NCI-H2107 (cell line): ENCODE measurements at places on chromosomes 4 and X.

DNA sequence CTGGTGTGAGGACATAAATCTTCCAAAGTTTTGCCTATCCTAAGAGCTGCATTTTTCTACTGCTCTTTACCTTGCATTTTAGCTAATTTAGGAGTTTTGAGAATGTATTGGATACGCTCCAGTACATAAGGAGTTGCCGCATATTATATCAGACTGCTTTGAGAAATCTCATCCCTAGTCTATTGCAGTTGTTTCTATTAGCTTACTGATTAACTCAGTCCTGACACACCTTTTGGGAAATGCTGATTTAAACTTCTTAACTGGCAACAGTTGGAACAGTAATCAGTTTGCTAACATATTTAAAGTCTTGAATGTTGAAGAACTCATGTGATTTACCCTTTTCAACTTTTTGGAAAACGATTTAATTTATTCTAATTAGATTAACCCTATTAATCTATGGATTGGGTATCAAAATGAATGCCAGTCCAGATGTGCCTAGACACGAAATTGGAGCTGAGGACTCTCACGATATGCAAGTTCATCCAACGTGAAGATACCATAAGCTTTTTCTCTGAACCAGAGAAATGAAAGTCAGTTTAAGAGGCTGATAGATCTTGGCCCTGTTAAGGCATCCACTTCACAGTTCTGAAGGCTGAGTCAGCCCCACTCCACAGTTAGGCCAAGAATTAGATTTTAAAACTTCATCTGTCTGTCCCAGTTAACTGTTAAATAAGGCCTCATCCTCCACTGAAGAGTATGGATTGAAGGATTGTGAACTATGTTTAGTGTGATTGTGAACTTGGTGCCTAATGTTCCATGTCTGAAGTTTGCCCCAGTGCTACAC is 90.0 kb downstream of the MAOA start:
- DNase-seq, result no peak

DNA sequence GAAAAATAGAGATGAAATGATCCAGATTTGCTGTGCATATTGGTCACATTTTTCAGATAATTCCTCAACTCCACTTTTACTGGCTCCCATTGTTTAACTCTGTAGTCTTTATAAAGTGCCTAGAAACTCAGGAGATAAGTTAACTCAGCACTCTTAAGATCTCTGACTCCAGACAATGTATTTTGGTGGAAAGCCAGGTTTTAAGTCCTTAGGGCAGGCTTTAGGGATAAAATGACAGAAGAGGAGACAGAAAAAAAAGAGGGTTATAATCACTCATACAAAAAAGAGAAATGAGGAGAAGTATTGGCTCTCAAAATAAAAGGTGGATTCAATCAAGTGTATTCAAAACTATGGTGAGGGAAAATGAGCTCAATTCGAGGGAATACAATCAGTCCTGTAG is 674.8 kb upstream of the INTU start:
- DNase-seq, result no peak

DNA sequence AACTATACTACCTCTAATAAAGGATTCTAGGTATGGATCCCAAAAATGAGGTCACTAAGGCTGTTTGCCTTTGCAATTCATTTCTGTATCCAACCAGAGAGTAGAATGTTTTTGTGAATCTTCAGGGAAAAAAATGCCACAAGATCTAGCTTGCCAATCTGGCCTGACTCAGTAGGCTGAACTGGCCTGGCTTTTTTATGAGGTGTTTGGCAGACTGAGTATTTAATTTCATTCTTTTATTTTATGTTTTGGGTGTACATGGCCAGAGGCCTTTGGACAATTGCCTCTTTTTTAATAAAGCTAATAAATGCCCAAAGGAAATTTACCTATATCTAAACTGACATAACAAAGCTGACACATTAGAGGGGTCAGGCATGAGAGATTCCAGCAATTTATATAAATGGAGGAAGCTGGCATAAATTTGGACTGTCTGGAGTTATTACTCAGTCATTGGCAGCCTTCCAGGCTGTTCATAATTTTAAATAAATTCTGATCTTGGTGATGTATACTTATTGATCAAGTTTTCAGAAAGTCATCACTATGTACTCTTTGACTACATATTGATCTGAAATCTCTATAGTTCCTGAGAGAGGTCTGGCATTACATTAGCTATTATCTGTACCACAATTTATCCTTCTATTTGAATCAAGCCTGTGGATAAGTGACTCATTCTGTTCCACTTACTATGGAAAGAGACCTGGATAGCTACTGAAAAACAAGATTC is 376.4 kb upstream of the NOCT start:
- no peak for DNase-seq

DNA sequence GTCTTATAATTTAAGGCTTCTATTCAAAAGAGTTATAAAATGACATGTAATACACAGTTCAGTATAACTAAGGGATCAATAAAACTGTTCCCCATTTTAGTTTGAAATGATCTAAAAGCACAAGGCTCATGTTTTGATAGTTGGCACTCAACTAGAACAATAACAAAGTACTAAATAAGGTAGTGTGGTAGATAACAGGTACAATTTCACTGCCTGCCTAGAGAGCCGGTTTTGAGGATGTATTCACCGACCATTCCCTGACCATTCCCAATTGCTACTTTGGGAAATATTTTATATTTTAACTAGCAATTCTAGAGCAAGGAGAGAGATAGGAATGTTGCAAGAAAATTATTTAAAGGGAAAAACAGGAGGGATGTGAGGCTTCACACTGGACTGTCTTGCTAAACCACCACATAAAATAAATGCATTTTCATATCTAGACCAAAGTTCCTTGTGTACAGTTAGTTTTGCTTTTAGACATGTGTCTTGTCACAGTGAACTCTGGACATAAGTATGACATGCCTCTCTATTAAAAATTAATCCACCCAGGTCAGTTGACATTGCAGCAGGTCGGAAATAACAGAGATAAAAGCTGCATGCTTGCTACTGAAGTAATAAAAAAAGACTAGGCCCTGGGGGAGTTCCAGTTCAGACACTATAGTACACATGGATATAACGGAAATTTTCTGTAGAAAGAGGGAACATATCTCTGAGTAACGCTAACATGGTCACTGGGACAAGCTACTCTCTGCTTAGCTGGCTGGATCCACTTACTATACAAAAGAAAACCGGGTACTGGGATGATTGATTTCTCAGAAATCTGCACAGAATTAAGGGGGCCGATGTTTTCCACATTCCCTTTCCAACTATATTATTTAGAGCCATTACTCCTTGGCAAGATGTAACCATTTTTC is 56.3 kb upstream of the NAP1L5 start:
- no peak for DNase-seq

GRCh38 chr4:86950831-86951525 is 16.2 kb downstream of the AFF1 start:
- DNase-seq, result no peak

DNA sequence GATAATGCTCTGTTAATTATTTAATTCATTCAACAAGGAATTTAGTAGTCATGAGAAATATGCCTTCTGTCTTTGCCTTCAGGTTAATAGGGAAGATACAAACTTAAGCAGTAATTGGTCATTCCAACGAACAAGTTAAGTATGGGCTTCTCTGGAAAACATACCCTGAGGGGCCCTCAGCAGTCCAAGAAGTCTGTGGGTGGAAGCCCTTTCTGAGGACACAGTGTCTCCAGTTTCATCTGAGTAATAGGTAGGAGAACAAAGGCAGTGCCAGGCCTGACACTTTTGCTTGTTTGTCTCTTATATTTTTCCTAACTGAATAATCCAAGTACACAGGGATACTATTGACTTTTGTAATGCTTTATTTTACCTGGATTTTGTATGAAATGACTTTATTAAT is 262.5 kb downstream of the FBXW7 start:
- no peak for DNase-seq

DNA sequence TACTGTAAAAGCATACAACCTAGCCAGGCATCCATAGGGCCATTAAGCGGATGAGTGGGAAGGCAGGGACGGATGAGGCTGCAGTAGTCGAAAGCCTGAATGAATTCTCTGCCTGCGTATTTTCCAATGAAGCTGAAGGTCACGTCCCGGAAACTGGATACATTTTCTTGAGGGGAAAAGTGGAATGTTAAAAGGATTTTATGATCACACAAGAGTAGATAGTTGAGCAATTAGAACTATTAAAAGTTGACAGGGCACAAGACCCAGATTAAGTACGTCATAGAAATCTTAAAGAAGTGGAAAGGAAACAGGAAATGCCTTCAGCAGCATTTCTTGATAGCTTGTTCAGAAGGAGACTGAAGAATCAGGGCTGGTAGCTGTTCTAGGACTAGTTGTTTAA is 98.3 kb upstream of the CXXC4 start:
- no peak for DNase-seq

DNA sequence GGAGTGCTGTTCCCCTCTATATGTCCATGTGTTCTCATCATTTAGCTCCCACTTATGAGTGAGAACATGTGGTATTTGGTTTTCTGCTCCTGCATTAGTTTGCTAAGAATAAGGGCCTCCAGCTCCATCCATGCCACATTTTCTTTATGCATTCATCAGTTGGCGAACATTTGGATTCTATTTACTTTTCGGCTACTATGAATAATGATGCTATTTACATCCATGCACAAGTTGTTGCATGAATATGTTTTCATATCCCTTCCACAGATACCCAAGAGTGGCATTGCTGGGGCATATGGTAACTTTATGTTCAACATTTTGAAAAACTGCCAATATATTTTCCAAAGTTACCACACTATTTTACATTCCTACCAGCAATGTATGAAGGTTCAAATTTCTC is 13.8 kb upstream of the DDX53 start:
- no peak for DNase-seq

DNA sequence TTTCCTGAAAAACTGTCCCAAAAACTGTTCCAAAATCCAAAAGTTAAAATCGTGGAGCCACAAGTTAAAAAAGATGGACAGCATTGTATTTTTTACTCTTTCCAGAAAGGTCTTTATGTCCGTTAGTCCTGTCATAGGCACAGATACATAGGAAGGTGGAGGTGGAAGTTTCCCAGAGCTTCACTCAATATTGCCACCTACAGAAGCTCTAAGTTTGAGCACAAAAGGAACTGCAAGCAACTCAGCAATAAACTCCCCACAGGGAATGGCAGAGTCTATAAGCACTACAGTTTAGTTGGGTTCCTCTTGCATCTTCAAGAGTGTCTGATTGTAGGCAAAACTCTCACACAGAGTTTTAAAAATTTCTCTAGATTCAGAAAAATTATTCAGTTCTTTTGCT is 22.0 kb upstream of the UGT2B4 start:
- no peak for DNase-seq

DNA sequence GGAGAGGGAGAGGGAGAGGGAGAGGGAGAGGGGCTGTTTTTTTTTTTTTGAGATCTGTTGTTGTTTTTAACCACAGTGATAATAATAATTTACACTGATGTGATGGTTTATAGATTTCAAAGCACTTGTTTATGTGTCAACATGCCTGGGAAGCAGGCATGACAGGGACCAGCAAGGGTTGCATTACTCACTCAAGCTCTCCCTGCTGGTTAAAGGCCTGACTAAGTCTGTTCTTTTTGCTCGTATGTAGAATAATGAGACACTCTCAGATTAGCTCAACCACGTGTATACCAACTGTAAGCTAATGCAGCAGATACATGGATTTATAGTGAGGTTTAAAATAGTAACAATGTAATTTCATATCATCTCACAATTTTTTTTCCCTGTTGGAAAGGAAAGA is 134.6 kb upstream of the BOD1L1 start:
- no peak for DNase-seq

DNA sequence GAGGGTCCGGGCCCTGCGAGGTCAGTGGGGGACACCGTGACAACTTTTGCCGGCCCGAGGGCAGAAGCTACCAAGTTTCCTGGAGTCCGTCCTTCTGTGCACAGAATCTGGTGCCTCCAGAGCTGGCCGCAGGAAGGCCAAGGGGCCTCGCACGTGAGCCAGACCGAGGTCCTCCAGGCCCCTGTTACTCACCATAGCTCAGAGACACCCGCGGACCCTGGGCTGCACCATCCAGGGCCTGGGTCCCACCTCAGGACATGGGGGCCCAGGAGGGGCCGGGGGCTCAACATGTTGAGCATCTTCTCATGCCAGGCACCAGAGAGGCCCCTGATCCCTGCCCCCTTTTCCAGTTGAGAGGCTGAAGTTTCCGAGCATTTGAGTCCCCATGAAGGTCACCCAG is 87.9 kb downstream of the HMX1 start:
- DNase-seq, result no peak

DNA sequence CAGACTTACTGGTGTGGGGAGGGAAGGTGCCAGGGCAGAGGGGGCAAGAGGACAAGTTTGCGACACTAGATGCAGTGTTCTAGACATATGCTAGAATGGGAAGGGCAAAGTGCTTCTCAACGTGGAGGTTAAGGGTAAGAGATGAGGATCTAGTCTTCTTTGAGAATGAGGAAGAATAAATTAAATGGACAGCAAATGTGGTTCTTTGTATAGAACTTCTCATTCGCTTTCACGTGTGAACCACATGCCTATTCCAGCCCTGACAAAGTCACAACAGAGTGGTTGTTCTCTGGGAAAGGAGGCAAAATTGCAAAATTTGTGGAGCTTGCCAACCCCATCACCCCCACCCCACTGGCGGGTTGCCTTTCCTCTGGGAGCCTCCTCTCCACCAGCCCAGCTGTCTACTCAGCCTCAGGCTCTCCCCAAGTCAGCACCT is 1.5 kb upstream of the ANXA5 start:
- DNase-seq, result no peak

- DNase-seq, result no peak
These were observed at the start of gene SASH3 for GRCh38 chrX:129779747-129780146. SASH3 (plus strand) TSS chrX:129779949; CDS start chrX:129780098, 149 bp downstream.

DNA sequence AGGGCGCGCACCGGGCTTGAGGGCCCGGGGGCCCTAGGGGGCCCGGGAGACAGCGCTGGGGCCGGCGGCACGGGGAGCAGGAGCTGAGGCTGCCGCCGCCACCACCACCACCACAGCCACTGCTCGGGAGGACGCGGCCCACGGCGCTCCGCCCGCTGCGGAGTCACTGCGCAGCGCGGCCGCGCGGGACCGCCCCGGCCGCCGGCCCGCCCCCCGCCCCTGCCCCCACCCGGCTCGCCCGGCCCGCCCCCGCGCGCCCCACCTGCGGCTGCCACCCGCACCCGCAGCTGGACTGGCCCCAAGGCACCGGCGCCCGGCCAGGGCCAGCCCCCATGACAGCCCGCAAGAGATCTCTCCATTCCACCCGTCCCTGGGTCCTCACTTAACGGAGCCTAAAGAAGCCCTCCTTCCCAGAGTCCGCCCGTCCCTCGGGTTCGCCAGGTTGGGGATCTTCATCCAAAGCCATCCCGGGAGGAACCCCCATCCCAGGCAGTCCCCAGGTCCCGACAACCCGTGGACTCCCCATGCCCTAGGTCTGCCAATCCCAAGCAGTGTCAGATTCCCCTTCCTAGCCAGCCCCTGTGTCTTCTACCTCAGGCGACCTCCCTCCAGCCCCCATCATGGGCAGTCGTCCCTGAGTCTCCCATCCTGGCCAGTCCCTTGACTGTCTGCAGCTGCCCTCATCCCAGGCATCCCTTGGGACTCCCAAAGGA is 40.0 kb upstream of the IQSEC2 start:
- no peak for DNase-seq

- DNase-seq, result no peak
These were observed 239.6 kb downstream of the PPP1R2C start for GRCh38 chrX:42538405-42538804.

DNA sequence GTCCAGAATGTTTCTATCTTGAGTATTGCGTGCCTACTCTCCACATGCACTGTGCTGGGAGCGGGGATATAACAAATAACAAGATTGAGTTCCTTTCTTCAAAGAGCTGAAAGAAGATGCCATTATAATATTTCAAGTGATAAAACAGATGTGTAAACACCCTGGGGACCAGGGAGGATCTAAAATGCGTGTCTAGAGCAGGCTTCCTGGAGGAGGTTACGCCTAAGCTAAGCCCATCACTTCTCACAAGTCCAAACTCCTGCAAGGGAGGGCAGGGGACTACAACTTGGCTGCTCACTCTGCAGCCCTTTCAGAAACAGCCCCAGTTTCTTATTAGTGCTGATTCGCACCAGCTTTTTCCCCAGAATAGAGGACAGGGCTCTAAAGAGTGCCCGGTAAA is 21.5 kb downstream of the PTCHD1 start:
- no peak for DNase-seq
